ENCODE measurements at places on chromosomes 12 and 14.

GRCh38 chr14:93859957-93860356 lies 67.2 kb upstream of the FAM181A start:
- DNase-seq = no peak

- no peak for DNase-seq
Measured at GRCh38 chr12:86929962-86930361, 673.8 kb upstream of the MGAT4C start.

GRCh38 chr14:72002731-72003130 lies 70.5 kb downstream of the RGS6 start:
- no peak for DNase-seq

- DNase-seq = no peak
Measured at GRCh38 chr12:112112409-112113133, 4.0 kb upstream of the NAA25 start.

DNA sequence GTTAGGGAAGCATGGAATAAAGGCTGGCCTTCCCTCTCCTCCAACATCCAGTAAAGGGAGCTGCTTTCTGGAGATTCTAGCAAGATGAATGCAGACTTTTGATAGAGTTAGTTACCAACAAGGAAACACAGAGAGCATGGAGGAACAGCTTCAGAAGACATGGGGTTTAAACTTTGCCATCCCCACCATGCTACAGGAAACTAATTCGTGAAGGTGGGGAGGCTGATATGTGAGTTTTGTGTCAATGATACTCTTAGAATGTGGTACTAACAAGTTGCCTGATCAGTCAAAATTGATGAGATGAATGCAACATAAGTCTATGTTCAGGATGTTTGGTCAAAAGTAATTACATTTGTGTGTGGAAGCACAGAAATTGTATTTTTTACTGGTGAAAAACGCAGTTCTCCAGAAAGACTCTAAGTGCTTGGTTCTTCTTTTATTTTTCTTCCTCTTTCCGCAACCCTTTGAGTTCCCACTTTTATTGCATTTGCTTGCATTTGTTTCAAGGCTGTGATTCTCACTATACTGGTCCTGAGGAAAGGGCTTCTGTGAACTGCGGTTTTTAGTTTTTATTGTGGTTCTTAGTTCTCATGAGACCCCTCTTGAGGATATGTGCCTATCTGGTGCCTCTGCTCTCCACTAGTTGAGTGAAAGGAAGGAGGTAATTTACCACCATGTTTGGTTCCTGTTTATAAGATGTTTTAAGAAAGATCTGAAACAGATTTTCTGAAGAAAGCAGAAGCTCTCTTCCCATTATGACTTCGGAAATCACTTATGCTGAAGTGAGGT lies at the start of gene CLEC4A:
Gene CLEC4A (plus strand): TSS at position 494 of the 789 bp plus-strand sequence. CDS start 262 bp downstream, at position 756.
- DNase-seq = no peak

GRCh38 chr14:95667249-95667693 lies 19.0 kb upstream of the TCL1B start:
- DNase-seq = no peak

- DNase-seq = no peak
Measured at GRCh38 chr14:38629412-38629811, 373.5 kb upstream of the CLEC14A start.

DNA sequence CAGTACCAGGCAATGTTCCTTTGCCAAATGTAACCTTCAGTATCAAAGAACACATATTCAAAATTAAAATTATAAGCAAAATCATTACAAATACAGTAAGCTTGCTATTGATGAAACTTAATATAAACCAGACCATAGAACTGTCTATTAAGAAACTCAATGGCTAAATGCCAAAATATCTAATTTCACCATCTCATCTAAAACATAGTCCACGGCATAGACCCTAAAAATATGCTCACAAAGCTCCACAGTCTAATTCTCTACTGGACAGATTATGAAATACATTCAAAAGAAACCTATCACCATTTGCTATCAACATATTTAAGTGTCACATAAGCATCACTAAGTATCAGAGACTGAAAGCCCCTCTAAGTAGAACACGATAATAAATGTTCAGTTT lies 25.2 kb downstream of the DUSP16 start:
- no peak for DNase-seq
